Central memory CD4-positive, alpha-beta T cell (primary cell): ENCODE measurements at places on chromosomes 16 and 17.

DNA sequence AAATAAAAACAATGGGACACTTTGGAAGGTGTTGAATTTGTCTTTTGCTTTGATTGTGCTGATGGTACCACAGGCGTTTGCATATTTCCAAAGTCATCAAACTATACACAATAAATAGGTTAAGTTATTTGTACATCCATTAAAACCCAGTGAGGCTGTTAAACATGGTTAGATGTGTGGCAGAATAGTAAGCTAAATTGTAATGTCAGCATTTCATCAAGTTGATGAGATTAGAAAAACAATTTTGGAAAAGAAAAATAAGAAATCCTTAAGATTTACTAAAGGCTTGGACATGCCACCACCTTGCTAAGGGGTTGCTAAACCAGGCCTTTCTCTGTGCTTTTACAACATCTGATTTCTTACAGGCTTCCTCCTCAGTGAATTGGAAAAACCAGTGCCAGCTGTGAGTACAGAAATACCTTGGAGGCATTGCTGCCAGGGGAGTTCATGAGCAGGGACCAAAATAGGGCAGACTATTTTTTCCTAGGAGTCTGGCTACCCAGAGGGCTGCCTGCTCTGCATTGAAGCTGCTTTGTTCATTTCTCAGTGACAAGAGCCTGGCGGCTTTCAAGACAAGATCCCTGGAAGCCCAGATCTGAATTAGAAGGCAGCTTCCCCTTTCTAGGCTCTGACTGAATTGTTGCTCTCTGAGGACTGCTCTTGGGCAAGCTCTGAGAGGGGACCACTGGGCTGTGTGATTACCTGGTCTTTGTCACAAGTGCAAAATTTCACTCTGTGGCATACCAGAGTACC, 43.4 kb upstream of the CA10 start:
- DNase-seq = no peak

- DNase-seq = no peak
Measured at GRCh38 chr16:11030990-11031510, 86.7 kb downstream of the CLEC16A start.

DNA sequence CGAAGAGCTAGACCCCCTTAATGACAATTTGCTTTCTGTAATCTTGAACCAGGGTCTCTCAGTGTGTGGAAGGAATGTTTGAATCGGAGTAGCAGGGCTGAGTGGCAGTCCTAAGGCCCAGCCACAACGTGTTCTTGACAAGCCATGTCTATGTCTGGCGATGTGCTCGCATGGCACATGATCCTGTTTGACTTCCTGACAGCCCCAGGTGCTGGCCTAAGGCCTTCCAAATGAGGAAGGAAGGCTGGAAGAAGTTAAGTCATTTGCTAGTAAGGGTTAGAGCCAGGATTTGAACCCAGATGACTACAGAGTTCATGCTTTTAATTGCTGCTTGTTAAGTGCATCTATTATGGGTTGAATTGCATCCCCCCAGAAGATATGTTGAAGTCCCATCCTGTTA, 486.7 kb downstream of the MAF start:
- no peak for DNase-seq

DNA sequence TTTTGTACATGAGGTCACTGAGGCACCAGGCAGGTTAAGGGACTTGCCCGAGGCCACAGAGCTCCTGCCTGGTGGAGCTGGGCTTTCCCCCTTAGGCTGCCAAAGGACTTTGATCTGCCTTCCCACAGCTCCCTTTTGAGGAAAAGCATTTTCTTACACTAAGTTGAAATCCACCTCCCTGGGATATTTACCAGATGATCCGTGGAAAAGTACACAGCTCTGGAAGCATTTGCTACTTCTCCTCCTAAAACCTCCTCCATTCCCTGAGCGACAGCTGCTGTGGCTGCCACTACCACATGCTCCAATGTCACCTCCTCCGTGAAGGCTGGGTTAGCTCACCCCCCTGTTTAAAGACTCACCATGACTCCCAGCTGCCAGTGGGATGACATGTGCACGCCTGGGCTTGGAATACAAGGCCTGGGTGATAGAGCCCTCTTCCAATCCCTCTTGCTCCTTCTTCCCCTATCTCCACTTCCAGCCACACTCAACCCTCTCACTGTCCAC, 1.2 kb upstream of the MPRIP start:
- DNase-seq = no peak

DNA sequence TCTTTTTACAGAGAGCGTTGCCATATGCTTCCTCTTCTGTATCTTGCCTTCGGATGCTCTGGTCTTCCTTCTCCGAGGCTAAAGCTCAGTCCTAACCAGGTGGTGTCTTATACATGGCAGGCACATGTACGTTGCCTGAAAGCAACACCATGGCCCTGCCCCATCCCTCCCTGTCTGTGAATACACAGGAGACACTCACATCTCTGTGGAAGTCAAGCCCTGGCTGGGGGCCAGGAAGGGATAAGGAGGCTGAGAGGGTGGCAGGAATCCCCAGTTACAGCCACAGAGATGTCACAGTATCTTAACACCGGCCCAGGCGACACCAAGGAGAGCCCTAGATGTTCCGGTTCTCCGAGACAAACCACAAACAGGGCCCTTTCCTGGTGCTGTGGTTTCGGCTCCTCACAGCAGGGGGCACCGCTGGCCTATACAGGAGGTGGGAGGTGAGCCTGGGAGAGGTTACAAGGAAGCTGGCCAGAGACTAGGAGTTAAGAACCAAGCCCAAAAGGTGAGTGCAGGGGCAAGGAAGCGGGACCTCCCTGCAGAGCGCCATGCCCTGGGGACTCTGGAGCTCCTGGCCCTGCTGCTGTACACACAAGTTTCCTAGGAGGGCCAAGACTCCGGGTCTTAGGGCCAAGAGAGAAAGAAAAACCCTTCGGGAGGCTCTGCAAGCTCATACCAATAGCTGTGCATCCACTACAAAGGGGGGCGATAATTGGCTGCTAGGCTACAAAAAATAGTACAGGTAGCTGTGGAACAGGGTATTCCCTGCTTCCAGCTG, 41.7 kb downstream of the SRL start:
- DNase-seq = no peak

GRCh38 chr17:78242024-78242742, 10.8 kb downstream of the TMEM235 start:
- DNase-seq = no peak

DNA sequence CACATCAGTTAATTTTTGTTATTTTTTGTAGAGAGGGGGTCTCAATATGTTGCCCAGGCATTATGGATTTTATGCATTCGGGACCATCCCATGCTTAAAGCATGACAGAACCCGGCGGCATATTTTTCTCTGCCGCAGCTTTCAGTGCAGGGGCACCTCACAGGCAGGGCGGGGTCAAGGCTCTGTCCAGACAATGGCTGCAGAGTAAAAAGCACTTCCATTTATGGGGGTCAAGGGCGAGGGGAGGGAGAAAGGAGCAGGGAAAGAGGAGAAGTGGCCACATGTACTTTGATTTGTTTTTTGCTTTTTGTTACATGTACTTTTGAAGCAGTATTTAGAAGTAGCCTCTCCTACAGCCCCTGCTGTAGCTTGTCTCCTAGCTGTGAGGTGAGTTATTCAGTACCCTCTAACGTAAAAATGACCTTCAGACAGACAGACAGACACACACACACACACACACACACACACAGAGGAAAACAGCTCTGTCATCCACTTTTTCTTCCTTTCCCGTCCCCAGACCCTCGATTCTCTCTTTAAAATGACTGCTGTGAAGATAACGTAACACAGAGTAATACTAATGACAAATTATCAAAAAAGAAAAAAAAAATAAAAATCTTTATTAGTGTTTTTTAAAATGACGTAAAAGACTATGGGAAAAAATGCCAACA, 856 bp upstream of the SCPEP1 start:
- no peak for DNase-seq

DNA sequence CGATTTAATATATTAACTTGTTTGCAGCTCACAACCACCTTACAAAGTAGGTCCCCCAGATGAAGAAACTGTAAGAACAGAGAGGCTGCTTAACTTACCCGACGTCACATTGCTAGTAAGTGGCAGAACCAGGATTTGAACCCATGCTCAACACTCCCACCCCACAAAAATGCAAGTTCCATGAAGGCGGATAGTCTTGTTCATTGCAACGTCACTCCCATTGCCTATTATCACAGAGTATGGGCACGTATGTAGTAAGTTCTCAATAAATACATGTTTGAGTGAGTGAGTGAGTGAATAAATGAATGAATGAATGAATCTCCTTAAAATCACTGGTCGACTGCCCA, 1.1 kb downstream of the USP31 start:
- DNase-seq = no peak
